Activated T-helper 2 cell treated with anti-CD3 and anti-CD28 coated beads, Interferon-gamma antibody, Interleukin-2, Interleukin-4, amounts not matched to agents 10 μg/mL and 5 μg/mL and 100 μg/mL, durations not matched to agents 14 hours and 24 hours and 36 hours (primary cell): ENCODE measurements at places on chromosomes 7 and 10.

GRCh38 chr10:28704464-28705161, 27.3 kb downstream of the BAMBI start:
- H3K4me3 ChIP-seq = no peak overlapping the region
- DNase-seq = no peak
- H3K27me3 ChIP-seq = no peaks in the 10 kb centered on the region

GRCh38 chr10:48468130-48468790, 136.6 kb downstream of the ARHGAP22 start:
- DNase-seq = no peak
- peaks cover 3% of the 10 kb centered on the region for H3K4me1 ChIP-seq

DNA sequence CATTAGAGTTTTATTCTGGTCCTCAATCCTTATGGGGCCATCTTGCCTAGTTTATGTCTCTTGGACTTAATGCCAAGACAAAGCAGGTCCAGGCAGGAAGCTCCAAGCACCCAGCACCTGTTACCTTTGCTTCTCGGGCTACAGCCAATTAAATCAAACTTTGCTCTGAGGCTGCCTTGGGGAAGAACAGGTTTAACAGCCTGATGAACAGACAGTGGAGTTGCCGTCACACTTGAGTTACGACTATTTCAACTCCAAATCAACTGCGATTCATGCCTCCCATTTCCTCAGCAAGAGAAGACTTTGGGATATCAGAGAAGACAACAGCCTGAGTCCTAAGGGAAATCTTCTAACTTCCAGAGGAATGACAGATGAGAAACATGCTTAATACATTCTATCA, 62.2 kb downstream of the XPNPEP1 start:
- no peaks in the 10 kb centered on the region for H3K27me3 ChIP-seq
- H3K27ac ChIP-seq = no peak overlapping the region
- peaks cover 37% of the 10 kb centered on the region for H3K36me3 ChIP-seq
- peaks cover 10% of the 10 kb centered on the region for H3K4me1 ChIP-seq

- H3K4me1 ChIP-seq = no peaks in the 10 kb centered on the region
- no peak for DNase-seq
- no peak overlapping the region for H3K27ac ChIP-seq
- H3K27me3 ChIP-seq = peaks cover 7% of the 10 kb centered on the region
- no peaks in the 10 kb centered on the region for H3K36me3 ChIP-seq
Observed at GRCh38 chr7:7519528-7519927, 16.1 kb downstream of the COL28A1 start.

GRCh38 chr10:59176241-59177030, at the start of gene PHYHIPL:
TSS of gene PHYHIPL (plus strand) at chr10:59176643. CDS start at chr10:59176854, 211 bp downstream.
- no peaks in the 10 kb centered on the region for H3K36me3 ChIP-seq
- peaks cover 13% of the 10 kb centered on the region for H3K27me3 ChIP-seq
- no peak within 1 kb of the TSS for H3K27ac ChIP-seq
- no peak for DNase-seq
- peaks cover 1% of the 10 kb centered on the region for H3K4me1 ChIP-seq
- no peak within 1 kb of the TSS for H3K4me3 ChIP-seq

DNA sequence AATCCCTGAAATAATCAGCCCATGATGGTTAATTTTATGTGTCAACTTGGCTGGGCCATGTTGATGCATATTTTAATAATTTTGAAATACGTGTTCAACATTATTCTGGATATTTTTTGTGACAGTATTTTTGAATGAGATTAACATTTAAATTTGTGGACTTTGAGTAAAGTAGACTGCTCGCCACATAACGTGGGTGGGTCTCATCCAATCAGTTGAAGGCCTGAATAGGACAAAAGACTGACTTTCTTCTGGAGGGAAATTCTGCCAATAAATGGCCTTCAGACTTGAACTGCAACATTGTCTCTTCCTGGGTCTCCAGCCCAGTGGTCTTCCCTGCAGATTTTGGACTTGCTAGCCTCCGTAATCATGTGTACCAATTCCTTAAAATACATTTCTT, 53.6 kb upstream of the BICC1 start:
- no peak overlapping the region for H3K27ac ChIP-seq
- H3K36me3 ChIP-seq = no peaks in the 10 kb centered on the region
- no peak overlapping the region for H3K4me3 ChIP-seq
- H3K27me3 ChIP-seq = no peaks in the 10 kb centered on the region

DNA sequence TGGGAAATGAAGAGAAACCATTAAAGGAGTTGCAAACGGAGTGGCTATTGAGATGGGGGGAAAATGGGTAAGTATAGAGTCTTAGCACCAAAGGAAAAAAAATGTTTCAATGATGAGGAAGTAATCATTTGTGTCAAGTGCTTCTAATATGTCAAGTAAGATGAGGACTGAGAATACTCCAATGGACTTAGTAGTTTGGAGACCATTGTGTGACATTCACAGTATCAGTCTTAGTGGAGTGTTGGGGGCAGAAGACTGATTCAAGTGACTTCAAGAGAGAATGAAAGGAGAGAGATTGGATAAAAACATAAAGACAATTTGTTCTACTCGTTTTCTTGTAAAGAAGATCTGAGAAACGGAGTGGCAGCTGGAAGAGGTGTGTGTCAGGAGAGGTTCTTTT, 88.6 kb upstream of the ARID5B start:
- H3K36me3 ChIP-seq = no peaks in the 10 kb centered on the region
- no peak for DNase-seq
- H3K27ac ChIP-seq = no peak overlapping the region
- H3K27me3 ChIP-seq = no peaks in the 10 kb centered on the region
- peaks cover 31% of the 10 kb centered on the region for H3K4me1 ChIP-seq

DNA sequence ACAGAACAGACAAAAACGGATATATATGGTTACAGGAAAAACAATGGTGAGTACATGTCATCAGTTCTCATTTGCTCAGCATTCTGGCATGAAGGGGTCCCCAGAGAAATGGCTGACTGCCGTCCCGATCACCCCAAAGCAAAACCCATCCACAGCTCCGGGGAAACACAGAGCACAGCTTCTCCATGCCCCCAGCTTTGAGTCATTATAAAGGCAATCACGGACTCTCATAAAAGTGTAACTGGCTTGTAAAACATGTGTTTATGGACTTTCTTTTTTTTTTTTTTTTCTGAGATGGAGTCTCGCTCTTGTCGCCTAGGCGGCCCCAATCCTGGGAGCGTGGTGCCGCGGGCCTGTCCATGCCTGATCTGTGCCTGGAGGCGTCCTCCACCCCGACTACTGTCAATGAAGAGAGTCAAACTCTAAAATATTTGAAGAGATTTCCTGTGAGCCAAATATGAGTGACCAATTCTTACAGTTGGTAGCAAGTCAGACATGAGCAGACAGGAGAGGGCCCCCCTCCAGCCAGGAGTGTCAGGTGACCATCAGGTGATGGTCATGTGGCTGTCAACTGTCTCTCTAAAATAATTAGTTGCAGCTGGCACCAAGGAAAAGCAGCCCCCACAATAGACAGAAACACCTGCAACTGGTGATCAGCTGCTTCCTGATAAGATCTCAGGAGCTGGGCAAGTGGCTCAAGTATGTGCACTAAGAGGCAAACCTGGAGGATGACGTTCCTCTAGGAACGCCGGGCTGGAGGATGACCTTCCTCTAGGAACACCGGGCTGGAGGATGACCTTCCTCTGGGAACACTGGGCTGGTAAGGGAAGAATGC, 21.7 kb upstream of the NOM1 start:
- H3K4me1 ChIP-seq = peaks cover 27% of the 10 kb centered on the region
- peaks cover 52% of the 10 kb centered on the region for H3K27me3 ChIP-seq
- no peak overlapping the region for H3K27ac ChIP-seq
- no peak overlapping the region for H3K4me3 ChIP-seq
- peaks cover 2% of the 10 kb centered on the region for H3K36me3 ChIP-seq

GRCh38 chr7:85041605-85042216, 145.1 kb downstream of the SEMA3D start:
- no peaks in the 10 kb centered on the region for H3K4me1 ChIP-seq
- no peaks in the 10 kb centered on the region for H3K27me3 ChIP-seq
- DNase-seq = no peak
- no peak overlapping the region for H3K4me3 ChIP-seq

- peaks cover 15% of the 10 kb centered on the region for H3K4me1 ChIP-seq
- H3K4me3 ChIP-seq = no peak overlapping the region
- no peaks in the 10 kb centered on the region for H3K27me3 ChIP-seq
- H3K27ac ChIP-seq = no peak overlapping the region
Observed at GRCh38 chr10:122864901-122865300, 14.5 kb downstream of the FAM24B start.

- H3K4me3 ChIP-seq = no peak overlapping the region
- no peak overlapping the region for H3K27ac ChIP-seq
- H3K27me3 ChIP-seq = no peaks in the 10 kb centered on the region
- peaks cover 36% of the 10 kb centered on the region for H3K4me1 ChIP-seq
- no peak for DNase-seq
Observed at GRCh38 chr7:55548295-55548731, 24.0 kb downstream of the VOPP1 start.

- H3K4me1 ChIP-seq = peaks cover 1% of the 10 kb centered on the region
- no peaks in the 10 kb centered on the region for H3K36me3 ChIP-seq
- no peak overlapping the region for H3K27ac ChIP-seq
- DNase-seq = no peak
- H3K27me3 ChIP-seq = peaks cover 8% of the 10 kb centered on the region
Observed at GRCh38 chr10:101441541-101442455, 87.8 kb downstream of the BTRC start.

DNA sequence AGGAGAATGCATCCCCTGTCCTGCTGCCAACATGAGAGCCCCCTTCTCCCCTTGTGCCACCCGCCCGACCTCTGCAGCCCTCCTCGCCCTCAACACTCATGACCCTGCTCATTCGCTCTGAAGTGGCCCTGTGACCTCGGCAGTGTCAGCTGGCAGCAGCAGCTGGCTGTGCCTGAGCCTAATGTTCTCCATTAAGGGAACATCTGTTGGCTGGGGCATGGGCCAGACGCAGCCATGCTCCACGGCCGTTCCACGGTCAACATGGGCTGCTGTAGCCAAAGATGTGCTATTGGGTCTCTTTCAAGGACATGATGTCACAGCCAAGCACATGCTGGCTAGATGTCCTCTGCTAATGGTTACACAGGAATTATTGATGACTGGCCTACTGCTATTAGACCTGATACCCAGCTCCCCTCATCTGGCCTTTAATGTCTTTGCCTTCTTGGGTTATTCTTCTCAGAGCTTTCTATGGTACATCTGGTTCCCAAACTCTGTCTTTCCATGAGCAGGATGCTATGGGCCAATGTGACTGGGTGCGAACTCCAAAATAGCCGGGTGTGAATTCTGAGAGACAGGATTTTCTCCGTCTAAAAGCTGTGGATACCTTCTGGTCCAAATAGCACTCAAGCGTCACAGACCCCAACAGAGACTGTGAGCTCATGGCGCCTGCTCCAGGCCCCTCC, 22.4 kb downstream of the ADCYAP1R1 start:
- no peaks in the 10 kb centered on the region for H3K4me1 ChIP-seq
- no peak for DNase-seq
- no peak overlapping the region for H3K4me3 ChIP-seq
- H3K27me3 ChIP-seq = peaks cover 1% of the 10 kb centered on the region
- no peak overlapping the region for H3K27ac ChIP-seq
- H3K36me3 ChIP-seq = no peaks in the 10 kb centered on the region

DNA sequence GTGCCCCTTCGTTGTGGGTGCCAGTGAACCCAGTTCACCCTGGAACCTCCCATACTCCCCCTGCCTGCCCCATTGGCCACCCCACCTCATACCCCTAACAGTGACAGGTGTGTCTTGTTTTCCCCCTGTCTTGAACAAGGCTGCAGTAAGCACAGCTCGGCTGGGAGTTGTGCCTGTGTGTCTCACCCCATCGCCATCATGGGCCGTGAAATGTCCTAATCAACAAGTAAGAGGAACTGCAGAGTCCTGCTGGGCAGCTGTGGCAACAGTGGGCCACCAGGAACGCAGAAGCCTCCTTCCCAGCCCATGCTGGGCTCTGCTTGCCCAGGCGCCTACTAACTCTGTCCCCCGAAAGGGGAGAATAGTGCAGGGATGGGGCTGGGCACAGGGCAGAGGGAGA, 91.6 kb downstream of the C10orf105 start:
- H3K4me1 ChIP-seq = no peaks in the 10 kb centered on the region
- H3K36me3 ChIP-seq = no peaks in the 10 kb centered on the region
- H3K27me3 ChIP-seq = peaks cover 2% of the 10 kb centered on the region
- no peak overlapping the region for H3K4me3 ChIP-seq

- H3K36me3 ChIP-seq = peaks cover 19% of the 10 kb centered on the region
- no peak overlapping the region for H3K4me3 ChIP-seq
- H3K27me3 ChIP-seq = no peaks in the 10 kb centered on the region
- DNase-seq = no peak
- peaks cover 32% of the 10 kb centered on the region for H3K4me1 ChIP-seq
- no peak overlapping the region for H3K27ac ChIP-seq
Observed at GRCh38 chr7:2245883-2246675, 4.1 kb downstream of the NUDT1 start.

DNA sequence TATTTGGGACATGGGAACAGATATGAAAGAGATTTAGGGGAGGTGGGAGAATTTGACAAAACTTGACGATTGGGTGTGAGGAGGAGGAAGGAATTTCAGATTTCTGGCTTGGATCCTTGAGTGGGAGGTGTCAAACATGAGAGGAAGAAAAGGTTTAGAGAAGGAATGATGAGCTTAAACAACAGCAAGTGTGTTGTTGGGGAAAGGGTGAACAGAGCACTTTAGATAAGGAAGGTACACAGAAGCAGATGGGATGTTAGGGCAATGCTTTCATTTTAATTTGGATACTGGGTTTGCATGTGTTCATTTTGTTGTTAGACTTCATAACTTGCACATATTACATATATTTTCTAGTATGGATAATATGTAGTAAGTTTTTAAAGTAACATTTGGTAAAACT, 23.2 kb downstream of the REEP3 start:
- peaks cover 6% of the 10 kb centered on the region for H3K4me1 ChIP-seq
- no peak overlapping the region for H3K27ac ChIP-seq
- DNase-seq = no peak
- no peaks in the 10 kb centered on the region for H3K27me3 ChIP-seq

GRCh38 chr7:138898255-138898654, 82.9 kb downstream of the KIAA1549 start:
- DNase-seq = no peak
- no peak overlapping the region for H3K4me3 ChIP-seq
- H3K27ac ChIP-seq = no peak overlapping the region

DNA sequence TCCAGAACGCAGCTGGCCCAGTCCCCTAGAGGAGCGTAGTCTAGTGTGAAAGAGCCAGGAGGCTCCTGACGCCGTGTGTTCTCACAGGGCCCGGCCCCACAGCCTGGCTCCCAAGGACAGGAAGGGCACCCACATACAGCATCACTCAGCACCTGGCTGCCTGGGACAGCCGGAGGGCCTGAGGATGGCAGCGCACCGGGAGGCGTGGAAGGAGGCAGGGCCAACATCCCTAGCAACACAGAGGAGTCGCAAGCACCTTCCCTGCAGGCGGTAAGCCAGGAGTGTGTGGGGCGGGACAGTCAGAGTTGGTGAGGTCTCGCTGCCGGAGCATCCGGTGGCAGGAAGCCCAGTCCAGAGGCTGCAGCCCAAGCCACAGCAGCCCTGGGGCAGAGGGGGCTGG, 125.8 kb downstream of the MAD1L1 start:
- no peak for DNase-seq
- no peaks in the 10 kb centered on the region for H3K27me3 ChIP-seq
- H3K4me1 ChIP-seq = peaks cover 28% of the 10 kb centered on the region
- H3K27ac ChIP-seq = no peak overlapping the region
- no peak overlapping the region for H3K4me3 ChIP-seq
- peaks cover 3% of the 10 kb centered on the region for H3K36me3 ChIP-seq

DNA sequence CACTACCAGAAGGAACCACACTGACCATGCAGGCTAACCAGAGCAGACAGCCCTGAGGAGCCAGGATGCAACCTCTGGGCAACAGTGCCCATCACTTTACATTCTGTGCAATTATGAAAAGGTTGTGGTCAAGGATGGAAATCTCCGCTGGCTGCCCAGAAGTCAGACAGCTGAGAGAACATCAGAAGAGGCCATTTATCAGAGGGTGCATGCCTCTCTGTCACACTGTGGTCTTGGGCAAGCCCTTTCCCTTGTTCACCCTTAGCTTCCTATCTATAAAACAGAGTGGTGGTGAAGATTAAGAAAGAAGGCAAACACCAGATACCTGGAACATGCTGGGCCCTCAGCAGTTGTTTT, 120.7 kb upstream of the GDF10 start:
- H3K36me3 ChIP-seq = no peaks in the 10 kb centered on the region
- no peak for DNase-seq
- H3K4me1 ChIP-seq = peaks cover 3% of the 10 kb centered on the region
- no peak overlapping the region for H3K27ac ChIP-seq
- H3K4me3 ChIP-seq = no peak overlapping the region
